ENCODE measurements at places on chromosomes 3 and 15.

GRCh38 chr3:142033292-142033691, 116.1 kb downstream of the TFDP2 start:
- no peak for DNase-seq

DNA sequence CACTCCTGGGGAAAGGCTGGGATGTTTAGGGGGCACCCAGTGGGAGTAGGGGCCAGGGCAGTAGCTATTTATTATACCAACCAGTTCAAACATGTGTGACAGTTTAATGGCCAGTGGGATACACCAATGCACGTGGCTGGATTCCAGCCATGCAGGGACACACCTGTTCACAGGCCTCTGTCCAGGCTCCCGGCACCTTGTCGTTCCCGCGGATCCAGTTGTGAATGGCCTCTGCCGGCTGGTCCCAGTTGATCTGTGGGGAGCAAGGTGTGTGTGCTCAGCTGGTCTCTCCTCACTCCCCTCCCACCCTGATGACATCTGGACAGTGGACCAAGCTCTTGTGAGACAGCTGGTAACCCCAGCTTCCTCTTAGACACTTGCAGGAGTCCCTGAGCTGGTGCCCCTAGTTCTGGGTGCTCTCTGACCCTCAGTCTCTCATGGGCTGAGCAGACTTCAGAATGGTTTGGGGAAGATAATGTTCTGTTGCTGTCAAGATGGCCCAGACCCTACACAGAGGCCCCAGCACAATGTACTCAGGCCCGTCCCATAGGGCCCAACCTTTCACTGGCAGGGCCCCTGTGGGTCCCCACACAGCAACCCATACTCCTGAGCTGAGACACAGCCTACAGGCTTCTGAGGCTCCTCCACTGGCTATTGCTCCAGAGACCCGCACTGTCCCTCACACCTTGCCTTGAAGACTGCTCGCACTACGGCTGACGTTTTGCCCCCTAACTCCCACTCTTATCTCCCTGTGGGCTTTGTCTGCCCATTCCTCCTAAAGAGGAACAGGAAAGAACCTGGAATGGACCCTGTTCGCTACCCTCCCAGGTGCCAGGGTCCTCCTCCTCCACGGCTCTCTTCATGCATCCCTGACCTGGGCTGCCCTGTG, 25.8 kb downstream of the ALDH1L1 start:
- no peak for DNase-seq

DNA sequence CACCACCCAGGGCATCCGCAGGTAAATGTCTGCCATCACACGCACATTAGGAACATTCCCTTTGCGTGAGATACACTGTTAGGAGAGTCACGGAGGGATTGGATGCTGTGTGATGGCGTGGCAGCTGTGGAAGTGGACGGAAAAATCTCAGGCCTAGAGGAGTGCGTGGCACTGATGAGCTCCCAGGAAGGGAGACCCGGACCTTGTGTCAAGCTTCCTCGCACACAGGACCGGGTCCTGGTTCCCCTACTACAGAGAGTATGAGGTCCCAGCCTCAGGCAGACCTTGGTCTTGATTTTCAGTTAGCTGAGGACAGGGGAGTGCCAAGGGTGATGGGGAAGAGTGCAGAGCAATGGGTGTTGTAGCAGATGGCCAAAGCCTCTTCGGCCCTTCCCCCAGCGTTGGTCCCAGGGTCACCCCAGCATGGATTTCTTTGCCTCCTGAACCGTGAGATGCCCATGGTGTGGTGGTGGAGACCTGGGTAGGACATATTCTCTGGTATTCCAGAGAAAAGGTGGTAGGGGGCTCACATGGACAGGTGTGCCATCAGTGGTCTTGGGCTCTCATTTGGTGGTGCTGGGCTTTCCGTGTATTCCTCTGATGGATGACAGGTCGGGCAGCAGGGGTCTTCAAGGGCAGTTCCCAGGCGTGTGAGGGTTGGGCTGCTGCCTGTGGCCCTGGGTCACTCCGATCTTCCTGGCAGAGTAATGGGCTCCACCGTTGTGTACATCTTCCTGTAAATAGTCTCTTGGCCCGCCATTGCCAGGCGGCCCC, 105.1 kb downstream of the SNRPN start:
- no peak for DNase-seq

DNA sequence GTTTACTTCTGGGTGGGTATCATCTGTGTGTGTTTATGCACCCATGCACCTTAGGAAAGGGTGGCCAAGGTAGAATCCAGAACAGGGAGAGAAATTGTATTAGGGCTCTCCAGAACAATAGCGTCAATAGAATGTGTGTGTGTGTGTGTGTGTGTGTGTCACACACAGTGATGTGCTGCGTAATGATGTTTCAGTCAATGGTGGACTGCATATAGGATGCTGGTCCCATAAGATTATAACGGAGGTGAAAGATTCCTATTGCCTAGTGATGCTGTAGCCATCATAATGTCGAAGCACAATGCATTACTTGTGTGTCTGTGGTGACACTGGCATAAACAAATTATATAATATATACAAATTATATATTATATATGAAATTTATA, 69.3 kb upstream of the PRR23C start:
- no peak for DNase-seq

- DNase-seq: no peak
Observed at GRCh38 chr3:57691411-57692132, 1.3 kb downstream of the DENND6A start.

Data from activated CD4-positive, alpha-beta T cell treated with anti-CD3 and anti-CD28 coated beads for 4 hours (primary cell).